ENCODE measurements at places on chromosomes 6 and 20.

GRCh38 chr20:31547720-31548298, 33.6 kb downstream of the HM13 start:
- DNase-seq = no peak

DNA sequence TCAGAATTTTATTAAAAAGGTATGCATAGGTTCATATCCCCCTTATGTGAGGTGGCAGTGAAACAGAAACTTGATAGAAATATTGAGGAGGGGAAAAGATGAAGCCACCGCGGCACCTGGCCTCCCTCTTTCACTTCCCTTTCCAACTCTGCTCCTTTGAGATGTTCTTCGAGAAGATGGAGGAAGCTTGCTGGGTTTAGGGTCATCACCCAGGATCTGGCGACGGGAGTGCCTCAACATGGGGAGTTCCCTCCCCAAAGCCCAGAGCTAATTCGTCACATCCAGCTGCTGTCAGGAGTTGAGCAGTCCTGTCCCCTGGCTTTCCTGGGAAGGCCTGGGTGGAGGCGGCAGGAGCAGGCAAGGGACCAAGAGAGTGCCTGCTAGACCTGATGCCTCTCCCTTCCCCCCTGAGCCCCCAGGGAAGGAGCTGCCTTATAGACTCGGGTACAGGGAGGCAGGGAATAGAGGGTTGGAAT, 29.1 kb downstream of the RREB1 start:
- DNase-seq = no peak

- no peak for DNase-seq
Observed at GRCh38 chr20:51372966-51373365, 169.6 kb downstream of the NFATC2 start.

DNA sequence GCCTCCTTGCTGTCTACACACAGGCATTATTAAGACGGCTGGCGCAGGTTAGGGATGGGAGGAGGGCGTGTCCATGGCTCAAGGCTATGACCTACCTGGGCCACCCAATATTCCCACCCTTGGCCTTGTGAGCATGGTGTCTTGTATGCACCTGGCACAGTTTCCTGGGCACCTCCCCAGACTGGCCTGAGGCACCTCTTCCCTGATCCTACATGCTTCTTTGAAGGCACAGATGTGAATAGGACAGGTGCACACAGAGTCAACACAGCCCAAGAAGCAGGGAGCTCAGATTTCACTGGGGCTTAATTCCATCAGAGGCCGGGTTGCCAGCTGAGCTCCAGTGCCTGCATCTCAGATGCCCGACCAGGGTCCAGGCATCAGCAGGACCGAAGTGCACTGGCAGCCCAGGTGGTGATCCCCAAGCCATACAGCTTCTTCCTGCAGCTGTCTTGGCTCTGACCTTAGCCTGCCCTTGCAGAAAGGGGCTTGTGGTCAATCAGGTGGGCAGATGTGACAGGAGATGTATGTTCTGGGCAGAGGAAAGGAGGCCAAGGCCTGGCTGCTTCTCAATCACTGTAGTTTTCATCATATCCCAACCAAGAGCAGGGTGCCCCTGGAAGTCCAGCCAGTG, 287.7 kb downstream of the CLIC5 start:
- no peak for DNase-seq

DNA sequence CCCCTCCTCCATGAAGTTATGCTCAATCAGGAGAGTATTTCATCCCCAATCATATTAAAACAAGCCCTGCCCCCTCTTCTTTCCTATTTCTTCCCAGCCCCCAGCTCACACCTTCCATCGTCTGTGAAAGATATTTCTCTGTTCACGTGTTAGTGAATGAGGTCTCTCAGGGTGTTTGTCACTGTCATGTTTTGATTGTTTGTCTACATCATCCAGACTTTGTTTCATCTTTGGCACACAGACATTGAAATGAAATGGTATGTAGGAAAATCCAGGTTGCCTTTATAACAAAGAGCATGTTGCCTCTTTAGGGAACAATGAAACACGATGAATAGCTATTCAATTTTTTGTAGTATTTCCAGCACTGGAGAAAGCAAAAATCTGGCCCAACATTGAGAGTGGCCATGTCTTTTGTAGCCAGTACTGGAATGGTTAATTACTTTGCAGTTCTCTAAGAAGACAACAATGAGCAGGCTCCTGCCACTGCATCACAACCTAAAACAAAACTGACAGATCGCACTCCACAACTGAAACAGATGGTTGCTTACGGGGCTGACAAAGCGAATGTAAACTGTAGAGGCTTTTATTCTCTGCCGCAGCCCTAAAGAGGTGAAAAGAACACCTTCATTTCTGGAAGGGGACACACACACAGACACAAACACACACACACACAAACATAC, 543.6 kb upstream of the CITED2 start:
- DNase-seq = no peak

- no peak for DNase-seq
Observed at GRCh38 chr6:42720739-42721138, 1.7 kb downstream of the PRPH2 start.

DNA sequence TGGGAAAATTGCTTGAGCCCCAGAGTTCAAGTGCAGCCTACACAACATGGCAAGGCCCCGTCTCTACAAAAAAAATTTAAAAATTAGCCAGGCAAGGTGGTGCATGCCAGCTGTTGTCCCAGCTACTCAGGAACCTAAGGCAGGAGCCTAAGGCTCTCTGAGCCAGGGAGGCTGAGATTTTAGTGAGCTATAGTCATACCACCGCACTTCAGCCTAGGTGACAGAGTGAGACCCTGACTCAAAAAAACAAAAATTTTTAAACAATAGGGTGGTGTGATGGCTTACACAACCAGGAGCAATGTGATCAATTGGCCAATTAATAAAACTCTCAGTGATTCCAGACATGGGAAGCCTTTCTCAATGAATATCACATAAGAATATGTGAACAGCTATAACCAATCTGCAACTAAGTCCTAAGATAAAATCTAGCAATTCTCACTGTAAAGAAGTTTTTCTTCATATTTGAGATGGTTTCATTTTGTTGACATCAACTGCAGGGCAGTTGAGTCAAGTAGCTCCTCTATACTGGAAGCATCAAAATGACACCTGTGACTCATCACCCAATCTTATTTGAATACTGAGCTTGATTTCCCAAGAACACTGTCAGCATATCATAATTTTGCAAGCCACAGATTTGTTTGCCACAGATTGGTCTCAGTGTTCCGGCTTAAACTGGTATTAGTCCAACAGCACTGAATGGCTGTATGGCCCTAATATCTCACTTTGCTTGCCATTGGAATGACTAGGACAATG, 169.0 kb upstream of the GJE1 start:
- DNase-seq = no peak

- DNase-seq = no peak
Observed at GRCh38 chr6:14824484-14825275, 421.2 kb upstream of the JARID2 start.

DNA sequence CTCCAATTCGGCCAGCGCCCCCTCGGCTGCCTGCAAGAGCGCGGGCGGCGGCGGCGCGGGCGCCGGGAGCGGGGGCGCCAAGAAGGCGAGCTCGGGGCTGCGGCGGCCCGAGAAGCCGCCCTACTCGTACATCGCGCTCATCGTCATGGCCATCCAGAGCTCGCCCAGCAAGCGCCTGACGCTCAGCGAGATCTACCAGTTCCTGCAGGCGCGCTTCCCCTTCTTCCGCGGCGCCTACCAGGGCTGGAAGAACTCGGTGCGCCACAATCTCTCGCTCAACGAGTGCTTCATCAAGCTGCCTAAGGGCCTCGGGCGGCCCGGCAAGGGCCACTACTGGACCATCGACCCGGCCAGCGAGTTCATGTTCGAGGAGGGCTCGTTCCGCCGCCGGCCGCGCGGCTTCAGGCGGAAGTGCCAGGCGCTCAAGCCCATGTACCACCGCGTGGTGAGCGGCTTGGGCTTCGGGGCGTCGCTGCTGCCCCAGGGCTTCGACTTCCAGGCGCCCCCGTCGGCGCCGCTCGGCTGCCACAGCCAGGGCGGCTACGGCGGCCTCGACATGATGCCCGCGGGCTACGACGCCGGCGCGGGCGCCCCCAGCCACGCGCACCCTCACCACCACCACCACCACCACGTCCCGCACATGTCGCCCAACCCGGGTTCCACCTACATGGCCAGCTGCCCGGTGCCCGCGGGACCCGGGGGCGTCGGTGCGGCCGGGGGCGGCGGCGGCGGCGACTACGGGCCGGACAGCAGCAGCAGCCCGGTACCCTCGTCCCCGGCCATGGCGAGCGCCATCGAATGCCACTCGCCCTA, 963 bp downstream of the FOXF2 start:
- DNase-seq = no peak

GRCh38 chr20:658202-658601, 5.2 kb upstream of the SRXN1 start:
- DNase-seq = no peak

DNA sequence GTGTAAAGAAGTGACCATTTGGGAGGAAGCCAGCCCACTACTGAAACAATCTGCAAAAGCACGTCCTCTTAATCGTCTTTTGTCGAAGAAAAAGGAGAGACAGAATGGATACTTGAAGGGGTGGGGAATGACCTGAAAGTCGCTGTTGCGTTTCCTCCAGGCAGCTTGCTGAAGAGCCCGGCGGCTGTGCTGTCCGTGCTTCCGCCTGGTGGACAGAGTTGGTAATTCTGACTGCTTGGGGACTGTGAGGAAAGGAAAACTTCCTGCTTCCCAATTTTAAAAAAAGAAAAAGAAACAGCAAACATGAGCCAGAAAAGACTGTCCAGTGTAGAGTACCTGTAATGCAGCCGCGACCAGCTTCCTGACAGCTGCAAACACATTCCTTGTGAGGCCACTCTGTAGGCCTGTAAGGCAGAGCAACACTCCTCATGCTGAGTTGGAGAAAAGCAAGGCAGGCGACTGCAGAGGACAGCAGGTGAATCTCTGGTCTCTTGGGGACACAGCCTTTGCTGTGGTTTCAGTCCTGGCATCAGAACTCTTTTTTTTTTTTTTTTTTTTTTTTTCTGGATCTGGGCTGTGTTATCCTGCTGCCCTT, 251.1 kb upstream of the TBX18 start:
- peak; percentile 57 for DNase-seq

GRCh38 chr6:73394577-73395354, at the start of gene DDX43:
TSS of gene DDX43 (plus strand) at chr6:73394828. CDS start at chr6:73394906, 78 bp downstream.
- no peak for DNase-seq

DNA sequence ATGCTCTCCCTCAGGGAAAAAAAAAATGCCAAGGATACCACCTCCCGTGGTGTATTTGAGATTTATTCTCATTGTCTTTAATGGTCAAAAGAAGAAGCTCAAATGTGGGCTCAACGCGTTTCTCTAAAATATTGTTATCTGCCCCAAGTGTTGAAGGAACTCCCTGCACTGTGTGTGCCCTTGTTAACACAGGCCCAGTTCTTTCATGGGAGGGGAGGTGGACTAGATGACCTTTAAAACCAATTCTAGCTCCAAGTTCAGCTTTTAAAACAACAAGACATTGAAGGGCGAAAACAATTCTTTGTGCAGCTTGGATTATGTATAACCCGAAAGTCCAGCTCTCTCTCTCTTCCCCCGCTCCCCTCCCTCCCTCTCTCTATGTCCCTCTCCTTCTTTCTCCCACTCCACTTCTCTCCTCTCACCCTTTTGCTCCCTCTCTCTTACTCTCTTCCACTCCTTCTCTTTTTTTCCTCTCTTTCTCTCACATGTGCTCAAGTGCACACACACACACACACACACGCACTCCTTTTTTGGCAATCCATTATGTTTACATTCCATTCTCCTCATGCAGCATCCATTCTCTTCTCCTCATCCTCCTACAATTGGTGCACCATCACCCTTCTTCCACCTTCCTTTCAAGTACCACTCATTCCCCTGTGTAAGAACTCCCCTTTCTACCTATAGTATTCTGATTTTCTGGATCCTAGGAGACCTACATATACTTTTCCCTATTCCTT, 8.5 kb downstream of the HLA-DMB start:
- DNase-seq = no peak

GRCh38 chr20:24966317-24967012, 17.4 kb downstream of the CST7 start:
- DNase-seq = no peak

DNA sequence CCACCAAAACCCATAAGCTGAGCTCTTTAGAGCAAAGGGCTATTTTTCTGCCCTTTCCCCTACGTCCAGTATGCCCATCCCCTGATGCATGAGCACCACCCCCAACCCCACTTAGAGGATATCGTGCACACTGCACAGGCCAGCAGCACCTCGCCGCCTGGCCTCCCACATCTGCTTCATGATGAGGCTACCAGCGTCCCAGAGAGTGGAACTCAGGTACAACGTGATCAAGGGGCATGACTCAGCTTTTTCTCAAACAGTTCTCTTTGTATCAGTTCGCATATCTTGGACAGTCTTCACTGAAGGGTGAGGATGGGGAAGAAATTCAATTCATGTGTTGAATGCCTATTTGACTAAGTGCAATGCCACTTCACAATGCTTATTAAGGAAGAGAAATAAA, 81.9 kb upstream of the QKI start:
- DNase-seq = no peak

DNA sequence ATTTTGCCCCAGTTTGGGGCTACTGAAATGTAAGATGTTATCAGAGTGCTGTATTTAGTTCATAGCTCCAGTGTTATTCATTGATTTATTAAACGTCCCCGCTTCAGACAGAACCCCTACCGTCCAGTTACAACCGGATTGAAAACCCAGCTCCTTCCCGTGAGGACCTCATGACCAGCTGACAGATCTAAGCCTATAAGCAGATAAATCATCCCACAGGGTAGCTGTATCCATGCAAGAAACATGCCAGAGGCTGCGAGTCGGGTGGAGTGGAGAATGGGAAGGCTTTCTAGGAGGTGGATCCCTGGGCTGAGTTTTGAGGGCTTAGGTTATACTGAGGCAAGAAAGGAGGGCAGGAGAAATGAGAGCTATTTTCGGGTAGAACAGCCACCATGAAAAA, 260.0 kb downstream of the ARID1B start:
- no peak for DNase-seq

DNA sequence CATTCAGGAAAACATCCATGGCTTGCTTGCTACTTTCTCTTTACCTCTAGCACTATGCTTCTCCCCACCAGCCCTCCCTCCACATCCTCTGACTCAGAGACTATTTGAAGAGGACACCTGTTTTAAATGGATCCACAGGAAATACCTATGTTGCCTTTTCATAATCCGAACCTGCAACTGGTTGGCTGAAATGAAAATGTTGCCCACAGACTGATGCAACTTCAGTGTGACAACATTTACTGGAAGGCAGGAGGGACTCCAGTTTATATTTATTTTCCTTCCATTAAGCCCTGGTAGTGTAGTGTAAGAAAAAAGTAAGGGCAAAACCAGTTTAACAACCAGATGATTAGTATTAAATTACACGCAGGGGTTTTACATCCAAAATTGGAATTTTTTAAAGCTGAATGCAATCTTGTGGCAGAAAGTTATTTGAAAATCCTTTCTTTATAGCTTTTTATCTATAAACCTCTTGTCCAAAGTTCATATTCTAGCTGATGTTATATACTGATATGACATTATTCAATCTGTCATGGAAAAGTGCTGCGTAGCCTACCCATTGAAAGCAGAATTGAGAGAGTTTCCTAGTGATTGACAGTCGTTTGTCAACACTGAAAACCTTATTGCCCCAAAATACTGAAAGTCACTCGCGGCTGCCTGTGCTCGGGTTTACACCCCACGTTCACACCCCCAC, 881 bp upstream of the AIG1 start:
- DNase-seq = peak; percentile 89

Measured in H4 (cell line).